NCI-H1092 (cell line): ENCODE measurements at places on chromosomes 13 and 19.

DNA sequence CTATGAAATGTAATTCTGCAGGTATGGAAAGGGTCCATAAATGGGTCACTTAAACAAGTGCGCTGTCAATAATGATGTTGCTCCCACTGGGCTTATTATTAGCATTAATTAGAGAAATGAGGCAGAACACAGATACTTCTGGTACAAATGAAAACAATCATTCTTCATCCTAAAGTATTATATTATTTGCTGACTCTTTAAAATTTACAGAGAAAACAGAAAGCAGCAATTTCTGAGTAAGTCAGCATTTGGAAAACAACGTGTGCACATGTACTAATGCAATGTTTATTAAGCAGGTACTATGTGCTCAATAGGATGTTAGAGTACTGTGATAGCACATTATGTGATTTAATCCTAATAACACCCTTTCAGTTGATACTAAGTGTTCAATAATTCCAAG, 2.4 kb upstream of the ZNF676 start:
- DNase-seq: no peak

DNA sequence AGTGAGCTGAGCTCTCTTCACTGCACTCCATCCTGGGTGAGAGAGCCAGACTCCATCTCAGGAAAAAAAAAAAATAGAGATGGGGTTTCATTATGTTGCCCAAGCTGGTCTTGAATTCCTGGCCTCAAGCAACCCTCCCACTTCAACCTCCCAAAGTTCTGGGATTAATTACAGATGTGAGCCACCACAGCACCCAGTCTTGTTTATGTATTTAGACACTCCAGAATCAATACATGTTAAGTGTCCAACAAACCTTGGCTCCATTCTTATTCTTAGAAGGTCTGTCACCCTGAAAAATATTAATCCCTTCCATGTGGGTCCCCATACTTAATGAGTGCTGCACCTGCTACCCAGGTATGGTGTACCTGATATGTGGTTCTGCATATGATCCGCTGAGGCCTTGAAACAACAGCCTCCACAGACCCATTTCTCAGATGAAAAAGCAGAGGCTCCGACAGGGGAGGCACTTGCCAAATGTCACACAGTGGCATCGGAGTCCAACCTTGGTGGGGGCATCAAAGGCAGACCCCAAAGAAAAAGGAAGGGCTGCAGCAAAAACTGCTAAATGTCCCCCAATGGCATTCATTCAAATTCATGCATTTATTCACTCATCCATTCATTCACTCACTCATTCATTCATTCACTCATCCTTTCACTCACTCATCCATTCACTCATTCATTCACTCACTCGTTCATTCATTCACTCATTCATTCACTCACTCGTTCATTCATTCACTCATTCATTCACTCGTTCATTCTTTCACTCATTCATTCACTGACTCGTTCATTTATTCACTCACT, 16.7 kb downstream of the TICAM1 start:
- DNase-seq: no peak

DNA sequence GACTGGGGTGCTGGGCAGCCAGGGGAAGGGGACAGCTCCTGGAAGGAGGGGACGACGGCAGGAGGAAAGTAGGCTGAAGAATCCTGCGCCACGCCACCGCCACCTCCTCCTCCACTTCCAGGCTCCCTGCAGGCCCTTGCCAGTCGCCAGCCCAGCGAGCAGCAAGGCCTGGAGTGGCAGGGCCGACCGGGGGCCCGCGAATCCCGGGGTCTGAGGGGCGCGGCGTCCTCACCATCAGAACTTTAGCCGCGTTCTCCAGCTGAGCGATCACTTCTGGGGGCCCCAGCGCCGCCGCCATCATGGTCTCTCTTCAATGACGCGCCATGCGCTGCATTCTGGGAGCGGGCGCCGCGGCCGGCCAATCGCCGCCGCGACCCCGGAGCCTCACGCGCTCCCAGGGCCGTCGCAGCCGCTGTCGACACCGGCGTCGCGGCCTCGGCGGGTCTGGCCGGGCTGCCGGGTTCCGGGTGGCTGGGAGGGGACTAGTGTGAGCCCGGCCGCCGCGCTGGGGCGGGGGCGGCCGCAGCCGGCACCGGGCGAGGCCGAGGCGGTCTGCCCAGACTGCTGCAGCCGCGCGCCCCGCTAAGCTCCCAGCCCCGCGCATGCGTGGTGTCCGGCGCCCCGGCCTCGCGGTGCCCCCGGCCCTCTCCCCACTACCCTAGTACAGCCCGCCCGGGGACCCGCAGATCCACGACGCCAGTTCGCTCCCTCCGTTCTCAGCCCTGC, at the start of gene XPO4:
XPO4 (minus strand) TSS at position 309 of the 726 bp plus-strand sequence; CDS start at position 301, 8 bp downstream.
- peak; percentile 75 for DNase-seq

DNA sequence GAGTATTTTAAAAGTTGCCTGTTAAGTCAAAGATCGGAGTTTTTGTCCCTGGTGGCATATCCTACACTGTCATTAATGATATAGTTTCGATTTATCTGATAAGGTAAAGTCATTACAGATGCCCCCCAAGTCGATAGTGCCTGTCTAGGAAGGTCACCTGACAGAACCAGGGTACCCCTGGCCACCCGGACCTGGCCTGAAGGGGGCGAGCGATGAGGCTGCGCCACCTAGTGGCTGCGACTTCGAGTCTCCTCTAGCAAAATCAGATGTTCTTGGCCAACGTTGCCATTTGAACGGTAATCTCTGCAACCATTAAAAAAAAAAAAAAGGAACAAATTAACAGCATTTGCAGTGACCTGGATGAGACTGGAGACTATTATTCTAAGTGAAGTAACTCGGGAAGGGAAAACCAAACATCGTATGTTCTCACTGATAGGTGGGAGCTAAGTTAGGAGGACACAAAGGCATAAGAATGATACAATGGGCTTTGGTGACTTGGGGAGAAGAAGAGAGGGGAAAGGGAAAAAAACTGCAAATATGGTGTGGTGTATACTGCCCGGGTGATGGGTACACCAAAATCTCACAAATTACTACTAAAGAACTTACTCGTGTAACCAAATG, 565.1 kb downstream of the LIG4 start:
- no peak for DNase-seq

DNA sequence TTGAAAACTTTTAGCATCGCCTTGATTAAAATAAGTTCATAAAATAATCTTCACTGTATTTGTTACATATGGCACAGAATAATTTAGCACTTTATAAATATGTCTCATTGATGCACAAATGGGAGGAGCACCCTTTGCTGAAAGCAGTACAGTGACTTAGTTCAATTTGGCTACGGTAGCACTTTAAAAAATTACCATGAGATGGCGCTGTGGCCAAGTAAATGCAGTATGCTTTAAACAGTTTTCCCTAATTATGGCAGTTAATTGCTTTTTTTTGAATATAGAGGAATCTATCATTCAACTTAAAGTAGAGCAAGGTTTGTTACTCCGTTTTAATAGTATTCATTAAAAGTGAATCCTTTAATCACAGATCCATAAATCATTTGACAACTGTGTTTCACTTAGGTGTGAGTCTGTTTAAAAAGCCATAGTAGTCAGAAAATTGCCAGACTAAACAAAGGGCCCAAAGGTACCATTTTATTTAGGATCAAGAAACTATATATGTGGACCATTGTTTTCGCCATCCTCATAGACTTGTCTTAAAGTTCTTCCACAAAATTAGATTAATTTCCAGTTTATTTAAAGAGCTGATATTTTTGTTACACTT, 34.7 kb upstream of the ESD start:
- DNase-seq: peak; percentile 7

- no peak for DNase-seq
These were observed 31.5 kb upstream of the ZNF766 start for GRCh38 chr19:52237771-52238400.

GRCh38 chr19:45657520-45658167, 10.4 kb upstream of the GIPR start:
- DNase-seq: peak; percentile 47

- DNase-seq: no peak
These were observed 128.7 kb downstream of the LIG4 start for GRCh38 chr13:108086678-108087077.

DNA sequence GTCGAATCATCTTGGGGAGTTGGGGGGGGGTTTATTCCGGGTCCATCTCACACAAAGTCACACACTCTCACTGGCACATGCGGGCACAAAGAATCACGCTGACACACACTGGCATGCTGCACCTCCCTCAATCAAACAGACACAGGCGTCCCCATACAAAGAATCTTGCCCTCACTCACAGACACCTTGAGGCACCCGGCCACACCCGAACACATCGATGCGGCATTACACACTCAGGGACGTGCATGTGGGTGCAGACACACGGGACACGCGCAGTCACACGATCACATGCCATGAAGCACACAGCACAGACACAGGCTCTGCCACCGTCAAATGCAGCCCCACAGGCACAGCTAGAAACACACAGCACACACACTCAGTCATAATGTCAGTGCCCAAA, 7.8 kb downstream of the NFIX start:
- DNase-seq: no peak

DNA sequence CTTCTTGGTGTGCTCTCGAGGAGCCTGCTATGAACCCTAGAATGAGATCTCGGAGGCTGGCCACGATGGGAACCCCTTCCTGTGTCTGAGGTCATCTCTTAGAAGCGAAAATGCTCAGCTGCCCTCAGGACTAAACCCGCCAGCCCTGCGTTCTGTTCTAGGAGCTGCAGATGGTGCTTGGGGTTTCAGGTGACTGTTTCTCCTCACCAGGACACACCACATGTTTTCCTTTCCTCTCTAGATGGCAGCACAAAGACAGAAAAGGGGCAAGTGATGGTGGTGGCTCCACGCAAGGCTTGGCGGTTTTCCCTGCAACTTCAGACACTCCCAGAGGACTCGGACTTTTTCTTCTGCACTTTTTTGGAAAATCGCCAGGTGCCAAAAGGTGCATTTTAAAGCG, 60.1 kb downstream of the RNASEH2B start:
- DNase-seq: no peak

GRCh38 chr13:23588666-23589065, 18.5 kb downstream of the TNFRSF19 start:
- DNase-seq: no peak

- DNase-seq: no peak
These were observed 824.3 kb upstream of the ATXN8OS start for GRCh38 chr13:69283301-69283700.

DNA sequence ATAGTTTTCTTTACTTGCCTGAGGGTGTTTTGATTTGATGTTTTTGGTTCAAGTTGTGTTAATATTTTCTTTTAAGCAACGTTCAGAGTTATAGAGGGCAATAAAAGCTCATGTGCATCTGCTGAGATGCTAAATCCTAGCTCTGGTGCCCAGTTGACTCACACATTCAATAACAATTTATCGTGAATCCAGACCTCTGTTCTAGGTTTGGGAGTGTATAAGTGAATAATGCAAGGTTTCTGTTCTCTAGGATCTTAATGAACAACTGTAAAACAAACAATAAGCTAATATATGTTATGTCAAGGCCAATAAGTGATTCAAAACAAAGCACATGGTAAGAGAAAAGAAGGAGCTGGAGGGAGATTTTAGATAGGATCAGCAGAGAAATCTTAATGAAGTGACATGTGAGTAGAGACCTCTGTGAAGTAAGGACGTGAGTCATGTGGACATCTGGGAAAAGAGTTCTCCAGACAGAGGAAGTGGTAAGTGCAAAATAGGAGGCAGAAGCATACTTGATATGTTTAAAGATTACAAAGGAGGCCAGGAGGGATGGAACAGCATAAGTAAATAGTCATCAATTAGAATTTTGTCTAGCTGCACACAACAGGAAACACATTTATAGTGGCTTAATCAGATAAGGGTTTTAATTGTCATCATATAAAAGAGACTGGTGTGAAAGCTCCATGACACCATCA, 278.5 kb upstream of the HTR2A start:
- no peak for DNase-seq

DNA sequence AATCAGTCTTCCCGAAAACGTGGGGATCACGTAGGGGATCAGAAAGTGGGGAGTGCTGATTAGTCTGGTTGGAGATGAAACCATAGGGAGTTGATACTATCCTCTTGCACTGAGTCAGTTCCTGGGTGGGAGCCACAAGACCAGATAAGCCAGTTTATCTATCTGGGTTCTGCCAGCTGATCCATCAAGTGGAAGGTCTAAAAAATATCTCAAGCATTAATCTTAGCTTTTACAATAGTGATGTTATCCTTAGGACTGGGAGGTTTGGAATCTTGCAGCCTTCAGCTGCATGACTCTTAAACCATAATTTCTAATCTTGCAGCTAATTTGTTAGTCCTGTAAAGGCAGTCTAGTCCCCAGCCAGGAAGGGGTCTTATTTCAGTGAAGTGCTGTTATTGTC, 2474.2 kb downstream of the PCDH9 start:
- DNase-seq: no peak

GRCh38 chr13:41284512-41285288, 21.3 kb upstream of the MTRF1 start:
- DNase-seq: no peak

DNA sequence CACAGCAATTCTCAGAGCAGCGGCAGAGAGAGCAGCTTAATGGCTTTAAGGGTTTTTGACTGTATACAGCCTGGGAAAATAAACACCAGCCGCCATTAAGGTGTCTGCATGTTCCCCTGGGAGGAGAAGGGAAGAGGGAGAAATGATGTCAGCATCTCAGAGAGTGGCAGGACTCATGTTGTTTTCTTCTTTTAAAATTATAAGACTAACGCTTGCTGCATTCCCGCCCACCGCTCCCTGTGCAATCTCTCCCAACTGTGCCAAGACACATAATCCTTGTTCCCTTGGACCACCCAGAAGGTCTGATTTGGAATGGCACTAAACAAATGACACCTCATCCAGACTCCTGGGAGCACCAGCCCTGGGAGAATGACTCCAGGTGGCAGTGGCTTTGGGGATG, 27.7 kb upstream of the FAM216B start:
- DNase-seq: no peak

- DNase-seq: no peak
These were observed 752 bp downstream of the PDCD5 start for GRCh38 chr19:32581705-32582179.

GRCh38 chr19:55466241-55466614, 1.7 kb upstream of the C19orf85 start:
- no peak for DNase-seq

DNA sequence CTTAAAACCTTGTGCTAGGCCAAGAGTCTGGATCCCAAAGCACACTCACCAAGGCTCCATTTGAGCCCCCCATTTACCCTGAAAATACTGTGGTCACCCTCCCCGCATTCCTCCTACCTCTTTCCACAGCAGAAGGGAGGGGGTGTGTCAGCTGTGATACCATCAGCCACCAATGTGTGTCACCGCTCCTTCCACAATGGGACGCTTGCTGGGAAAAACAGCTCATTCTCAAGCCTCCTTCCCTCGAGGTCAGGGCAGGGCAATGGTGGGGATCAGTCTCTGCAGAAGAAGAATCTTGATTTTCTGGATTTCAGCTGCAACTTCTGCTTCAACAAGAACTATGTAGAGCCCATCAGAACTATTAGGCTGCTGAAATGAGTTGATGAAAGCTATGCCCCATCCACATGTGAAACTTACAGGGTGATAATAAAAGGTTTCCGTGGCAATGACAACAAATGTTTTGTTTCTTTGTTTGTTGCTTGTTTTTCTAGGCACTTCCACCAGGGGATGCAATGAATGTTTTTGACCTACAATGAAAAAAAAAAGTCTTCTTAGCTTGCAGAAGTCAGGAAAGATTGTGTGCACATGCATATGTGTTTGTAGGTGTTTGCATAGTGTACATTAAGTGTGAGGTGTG, 26.4 kb upstream of the ZNF507 start:
- DNase-seq: no peak
